Lower lobe of right lung (tissue), 2 donors: ENCODE measurements at places on chromosomes 5 and 9. TPM values are rescaled to one million over a fixed set of nuclear protein-coding genes. Genes with fewer than 3 reads are reported as not detected.

- no peaks in the 10 kb centered on the region for H3K36me3 ChIP-seq
- H3K27ac ChIP-seq = no peak overlapping the region
- no peaks in the 10 kb centered on the region for H3K4me1 ChIP-seq
- no peaks in the 10 kb centered on the region for H3K27me3 ChIP-seq
- no peak for DNase-seq
These were observed 191.8 kb downstream of the CYLC2 start for GRCh38 chr9:103186959-103187358.

DBH gene
- total RNA-seq = not detected

DNA sequence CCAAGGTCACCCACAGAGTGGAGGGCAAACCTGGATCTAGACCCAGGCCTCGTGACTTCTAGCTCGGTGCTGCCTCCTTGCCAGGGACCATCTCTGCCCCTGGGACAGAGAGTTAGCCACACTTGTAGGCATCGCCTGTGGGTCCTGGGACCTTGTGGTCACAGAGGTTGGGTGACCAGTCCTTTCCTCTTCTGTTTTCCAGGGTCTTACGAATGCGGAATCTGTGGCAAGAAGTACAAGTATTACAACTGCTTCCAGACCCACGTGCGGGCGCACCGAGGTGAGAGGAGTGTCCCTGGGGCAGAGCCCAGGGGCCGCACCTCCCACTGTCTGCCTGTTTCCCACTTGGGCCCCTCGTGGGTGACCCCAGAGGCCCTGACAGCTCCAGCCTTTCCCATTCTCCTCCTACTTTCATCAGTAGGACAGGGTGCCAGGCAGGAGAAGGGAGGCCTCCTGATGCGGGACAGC, 76.3 kb downstream of the AMBP start:
- H3K36me3 ChIP-seq = no peaks in the 10 kb centered on the region
- H3K27me3 ChIP-seq = no peaks in the 10 kb centered on the region
- H3K4me3 ChIP-seq = no peak overlapping the region
- DNase-seq = no peak

NMUR2 gene
- not detected for total RNA-seq

DNA sequence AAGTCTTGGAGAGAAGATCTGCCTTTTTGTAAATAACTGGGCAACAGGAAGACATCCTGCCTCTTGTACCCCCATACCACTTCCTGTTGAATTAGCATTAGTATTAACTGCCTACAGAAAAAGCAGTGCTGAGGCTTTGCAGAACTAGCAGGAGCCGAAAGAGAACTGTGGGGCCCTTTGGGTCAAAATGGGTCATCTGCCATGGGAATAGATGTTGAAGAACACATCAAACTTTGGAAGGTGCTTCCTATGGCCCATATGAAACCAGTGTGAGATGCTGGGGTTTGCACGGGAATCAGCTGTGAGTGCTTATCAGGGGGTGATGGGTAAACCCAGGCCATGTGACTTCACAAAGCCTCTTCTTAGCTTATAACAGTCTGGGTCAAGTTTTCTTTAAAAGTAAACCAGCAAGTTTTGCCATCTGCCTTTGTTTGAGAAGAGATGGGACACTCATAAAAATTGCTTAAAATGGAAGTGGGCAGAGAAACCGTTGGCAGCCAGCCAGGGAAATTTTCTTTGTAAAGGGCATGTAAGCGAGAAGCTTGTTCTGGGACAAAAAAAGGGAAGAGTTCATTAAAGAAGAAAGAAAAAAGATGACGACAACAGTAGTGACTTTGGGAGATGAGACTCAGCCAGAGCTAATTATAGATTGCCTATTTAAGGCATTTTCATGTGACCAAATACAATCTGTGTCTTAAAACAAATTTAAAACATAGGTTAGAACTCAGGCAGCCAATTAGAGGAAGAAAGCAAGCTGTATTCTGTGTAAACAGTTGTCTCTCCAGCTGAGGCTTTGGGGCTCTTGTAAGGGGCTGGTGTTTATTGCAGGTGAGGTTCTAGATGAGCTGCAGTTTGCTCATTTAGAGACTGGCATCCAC, 4.4 kb downstream of the SLC25A25 start:
- H3K4me3 ChIP-seq = peak overlapping the region; percentile 24
- DNase-seq = peak; percentile 77
- H3K27me3 ChIP-seq = no peaks in the 10 kb centered on the region
- H3K4me1 ChIP-seq = peaks cover 74% of the 10 kb centered on the region
- H3K27ac ChIP-seq = peak overlapping the region; percentile 79

GRCh38 chr5:143063175-143063970, 293.2 kb downstream of the ARHGAP26 start:
- H3K27me3 ChIP-seq = no peaks in the 10 kb centered on the region
- peak overlapping the region; percentile 61 for H3K27ac ChIP-seq
- no peak overlapping the region for H3K4me3 ChIP-seq
- DNase-seq = no peak
- H3K4me1 ChIP-seq = peaks cover 72% of the 10 kb centered on the region
- peaks cover 3% of the 10 kb centered on the region for H3K36me3 ChIP-seq

DNA sequence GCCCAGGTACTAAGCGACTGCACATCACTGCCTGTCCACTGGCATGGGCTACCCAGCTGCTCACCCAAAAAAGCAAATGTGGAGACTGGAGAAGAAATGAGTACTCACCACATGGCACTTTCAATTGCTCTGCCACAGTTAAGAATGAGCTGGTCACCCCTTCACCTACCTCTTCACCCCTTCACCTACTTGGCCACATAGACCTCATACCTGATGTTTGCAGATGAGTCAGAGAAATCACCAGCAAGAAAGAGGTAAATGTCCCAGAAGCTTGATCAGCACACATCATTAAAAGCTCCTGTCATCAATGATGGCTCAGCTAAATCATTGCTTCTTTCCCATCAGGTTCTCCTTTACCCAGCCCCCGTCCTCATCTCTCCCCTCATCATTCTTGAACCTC, 7.6 kb upstream of the PRUNE2 start:
- H3K36me3 ChIP-seq = no peaks in the 10 kb centered on the region
- no peaks in the 10 kb centered on the region for H3K4me1 ChIP-seq
- H3K27me3 ChIP-seq = no peaks in the 10 kb centered on the region
- H3K4me3 ChIP-seq = no peak overlapping the region
- H3K27ac ChIP-seq = no peak overlapping the region

DNA sequence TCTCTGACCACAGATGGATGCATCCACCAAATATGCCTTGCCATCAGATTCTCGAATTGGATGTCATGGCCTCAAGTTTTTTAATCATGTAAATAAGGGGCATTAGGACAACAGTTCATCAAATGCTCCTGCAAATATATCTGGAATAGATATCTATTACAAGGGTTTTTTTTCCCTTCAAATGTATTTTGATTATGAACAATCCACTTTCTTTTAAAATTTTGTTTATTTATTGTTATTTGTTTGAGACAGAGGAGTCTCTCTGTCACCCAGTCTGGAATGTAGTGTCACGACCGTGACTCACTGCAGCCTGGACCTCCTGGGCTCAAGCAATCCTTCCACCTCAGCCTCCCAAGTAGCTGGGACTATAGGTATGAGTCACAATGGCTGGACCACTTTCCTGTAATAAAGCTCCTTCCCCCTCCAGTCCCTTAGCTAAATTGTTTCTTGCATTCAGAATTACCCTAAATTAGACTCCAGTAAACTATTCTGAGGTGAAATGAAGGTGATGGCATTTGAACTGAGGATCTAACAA, 1412.1 kb downstream of the EFNA5 start:
- no peaks in the 10 kb centered on the region for H3K4me1 ChIP-seq
- DNase-seq = no peak
- H3K4me3 ChIP-seq = no peak overlapping the region
- H3K27me3 ChIP-seq = no peaks in the 10 kb centered on the region
- no peak overlapping the region for H3K27ac ChIP-seq
- no peaks in the 10 kb centered on the region for H3K36me3 ChIP-seq

DNA sequence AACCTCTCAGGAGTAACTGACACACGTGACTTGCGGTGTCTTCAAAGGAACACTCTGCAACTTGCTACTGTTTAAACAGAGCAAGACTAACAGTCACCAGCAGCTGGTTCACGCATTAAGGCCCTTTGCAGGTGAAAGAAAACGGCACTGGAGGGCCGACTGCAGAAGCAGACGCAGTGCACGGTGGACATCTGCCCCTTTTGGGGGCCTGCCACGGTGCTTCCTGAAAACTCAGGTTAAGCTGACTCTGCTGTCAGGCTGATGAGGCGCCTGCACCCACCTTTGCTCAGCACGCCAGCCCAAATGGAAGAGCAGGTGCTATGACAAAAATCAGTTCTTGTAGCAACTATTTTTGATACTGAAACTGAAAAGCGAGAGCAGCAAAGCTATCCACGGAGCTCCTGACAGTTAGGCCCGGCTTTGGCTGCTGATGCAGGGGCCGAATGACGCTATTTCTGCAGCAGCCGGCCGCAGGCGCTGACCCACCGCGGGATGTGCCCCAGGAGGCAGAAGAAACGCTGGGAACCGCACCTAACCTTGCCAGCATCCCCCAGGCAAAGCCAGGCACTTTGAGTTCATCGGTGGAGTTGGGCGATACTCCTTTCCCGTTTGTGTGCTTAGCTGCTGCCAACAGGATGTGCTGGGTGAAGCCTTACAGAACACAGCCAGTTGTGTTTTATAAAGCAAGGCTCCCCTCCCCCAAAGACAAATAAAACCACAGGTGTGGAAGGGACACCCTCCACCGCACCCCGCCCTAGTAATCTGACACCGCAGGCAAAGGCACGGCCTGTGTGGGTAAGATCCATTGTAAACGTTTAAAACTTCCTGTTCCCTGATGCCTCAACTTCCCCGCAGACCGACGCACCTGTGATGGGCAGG, 21.1 kb upstream of the TERT start:
- H3K36me3 ChIP-seq = peaks cover 41% of the 10 kb centered on the region
- no peaks in the 10 kb centered on the region for H3K27me3 ChIP-seq
- H3K27ac ChIP-seq = peak overlapping the region; percentile 61
- DNase-seq = peak; percentile 81
